Activated CD8-positive, alpha-beta T cell treated with anti-CD3 and anti-CD28 coated beads, Interleukin-2, amount 10 ng/mL, durations not matched to agents 7 days and 5 days (primary cell): ENCODE measurements at places on chromosomes 5 and 9. TPM values are rescaled to one million over a fixed set of nuclear protein-coding genes. Genes with fewer than 3 reads are reported as not detected.
A peak's percentile ranks its signal among the peaks of the same experiment; 100 is the strongest.

The NOXA1 gene
- total RNA-seq = 0.58 TPM

The LRRC19 gene
- total RNA-seq = not detected

DNA sequence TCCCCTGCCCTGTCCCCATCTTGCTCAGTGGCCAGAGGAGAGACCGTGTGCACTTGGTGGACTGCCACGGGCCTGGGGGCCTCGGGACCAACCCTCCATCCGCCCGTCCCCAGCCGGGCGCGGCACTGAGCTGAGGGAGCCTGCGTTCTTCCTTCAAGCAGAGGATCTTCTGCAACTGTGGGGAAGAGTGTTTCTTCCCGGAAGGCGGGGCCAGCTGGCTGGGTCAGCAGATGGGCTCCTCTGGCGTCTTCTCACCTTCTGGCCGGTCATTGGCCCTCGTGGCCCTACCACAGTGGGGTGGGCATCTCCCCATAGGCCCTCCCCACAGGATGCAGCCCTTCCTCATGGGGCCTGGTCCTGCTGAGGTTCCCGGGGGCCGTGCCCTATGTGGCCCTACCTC lies 17.4 kb downstream of the RXRA start:
- no peaks in the 10 kb centered on the region for H3K27me3 ChIP-seq
- no peak for DNase-seq
- H3K4me3 ChIP-seq = no peak overlapping the region

- no peaks in the 10 kb centered on the region for H3K27me3 ChIP-seq
- no peaks in the 10 kb centered on the region for H3K4me1 ChIP-seq
- no peak overlapping the region for H3K27ac ChIP-seq
- DNase-seq = no peak
- H3K36me3 ChIP-seq = no peaks in the 10 kb centered on the region
Measured at GRCh38 chr5:78727786-78728761, 79.5 kb upstream of the LHFPL2 start.

DNA sequence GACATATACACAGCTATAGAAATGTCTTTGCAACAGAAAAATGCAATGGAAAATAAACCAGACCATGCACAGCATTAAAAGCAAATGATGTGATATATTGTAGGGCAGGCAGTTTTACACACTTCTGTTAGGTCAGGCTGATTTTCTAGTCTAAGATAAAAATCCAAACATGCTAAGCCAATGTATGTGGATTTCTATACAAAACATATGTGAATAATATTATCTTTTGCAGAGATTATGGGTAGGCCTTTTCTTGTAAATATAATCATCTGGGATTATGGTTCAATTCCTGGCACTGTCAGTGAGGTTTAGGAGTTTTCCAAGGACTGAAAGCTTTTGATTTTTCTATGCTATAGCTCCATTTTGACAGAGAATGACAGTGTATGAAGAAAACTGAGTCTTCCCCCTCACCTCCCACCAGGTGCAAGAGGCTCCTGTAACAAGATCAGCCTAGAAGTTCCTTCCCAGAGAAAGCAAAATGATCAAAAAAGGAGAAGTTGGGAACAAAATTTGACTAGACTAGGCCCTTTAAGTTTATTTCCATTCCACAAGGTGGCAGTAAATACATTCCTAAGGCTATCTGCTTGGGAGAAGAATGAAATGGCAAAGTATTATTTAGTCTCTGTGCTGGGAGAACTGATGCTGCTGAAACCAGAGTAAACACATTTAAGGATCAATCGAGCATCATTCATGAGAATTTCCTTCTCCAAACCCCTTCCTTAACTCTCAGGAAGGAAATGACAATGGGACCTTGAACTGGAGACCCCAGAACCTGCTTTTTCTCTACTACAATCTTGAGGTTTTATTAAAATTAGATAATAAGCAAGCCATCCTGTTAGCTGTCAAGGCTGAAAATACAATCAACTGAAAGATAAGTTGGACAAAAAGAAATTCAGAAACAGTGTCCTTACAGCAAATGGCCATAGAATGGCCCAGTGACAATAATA lies 133.0 kb upstream of the TUT7 start:
- no peak overlapping the region for H3K4me3 ChIP-seq
- H3K36me3 ChIP-seq = no peaks in the 10 kb centered on the region
- DNase-seq = no peak
- H3K27me3 ChIP-seq = no peaks in the 10 kb centered on the region

The PDE6A gene
- total RNA-seq = not detected

GRCh38 chr5:2017540-2018389 lies 135.0 kb upstream of the IRX4 start:
- peak; percentile 52 for DNase-seq
- H3K27me3 ChIP-seq = peaks cover 5% of the 10 kb centered on the region
- H3K27ac ChIP-seq = no peak overlapping the region
- H3K36me3 ChIP-seq = no peaks in the 10 kb centered on the region
- H3K4me3 ChIP-seq = no peak overlapping the region
- no peaks in the 10 kb centered on the region for H3K4me1 ChIP-seq

The ADAMTSL1 gene
- total RNA-seq = not detected
